T-helper 1 cell (primary cell): ENCODE measurements at places on chromosomes 5 and 9.
A peak's percentile ranks its signal among the peaks of the same experiment; 100 is the strongest.

DNA sequence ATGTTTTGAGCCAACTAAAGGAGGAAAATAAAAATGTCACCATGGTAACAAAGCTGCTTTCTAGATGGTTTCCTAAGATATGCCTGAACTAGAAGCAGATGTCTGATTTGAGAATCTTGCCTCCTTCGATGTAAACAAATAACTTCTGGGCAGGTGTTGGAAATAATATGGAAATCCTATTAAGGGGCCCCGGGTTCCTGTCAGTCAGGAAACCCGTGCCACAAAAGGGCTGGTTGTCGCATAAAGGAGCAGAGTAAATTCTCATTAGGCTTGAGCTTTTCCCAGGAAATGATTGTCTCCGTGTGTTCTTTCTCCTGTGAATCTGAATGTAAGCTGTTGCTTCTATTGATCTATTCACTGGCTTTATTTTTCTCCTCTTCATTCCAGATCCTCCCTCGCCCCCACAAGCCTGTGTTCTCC is 90.8 kb downstream of the TLE4 start:
- no peak for DNase-seq

- no peak for DNase-seq
These were observed 27.8 kb upstream of the PTPDC1 start for GRCh38 chr9:94056442-94056974.

- peak; percentile 83 for DNase-seq
These were observed 12.2 kb upstream of the OR13J1 start for GRCh38 chr9:35882263-35882848.

- DNase-seq = no peak
These were observed 513 bp downstream of the FAM193B start for GRCh38 chr5:177553671-177554429.

DNA sequence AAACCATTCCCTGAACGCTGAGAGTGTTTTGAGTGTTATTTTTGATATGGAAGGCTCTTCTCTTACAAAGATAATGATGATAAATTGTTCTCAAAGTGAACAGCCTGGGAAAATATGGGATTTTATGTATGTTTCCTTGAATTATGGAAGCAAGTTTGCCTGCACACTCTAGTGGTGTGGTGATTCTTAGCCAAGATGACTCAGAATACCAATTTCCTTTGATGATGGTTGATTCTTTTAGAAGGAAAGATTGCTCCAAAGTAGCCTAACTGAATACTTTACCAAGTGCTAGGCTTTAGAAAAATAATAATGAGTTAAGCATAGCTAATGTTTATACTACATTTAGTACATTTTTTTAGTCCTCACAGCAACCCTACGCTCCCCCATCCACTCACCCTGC is 243.4 kb downstream of the EBF1 start:
- DNase-seq = no peak

- no peak for DNase-seq
These were observed 210.9 kb downstream of the FRMD3 start for GRCh38 chr9:83327323-83327722.

- DNase-seq = no peak
These were observed 75.4 kb downstream of the NFIB start for GRCh38 chr9:14238518-14238917.

DNA sequence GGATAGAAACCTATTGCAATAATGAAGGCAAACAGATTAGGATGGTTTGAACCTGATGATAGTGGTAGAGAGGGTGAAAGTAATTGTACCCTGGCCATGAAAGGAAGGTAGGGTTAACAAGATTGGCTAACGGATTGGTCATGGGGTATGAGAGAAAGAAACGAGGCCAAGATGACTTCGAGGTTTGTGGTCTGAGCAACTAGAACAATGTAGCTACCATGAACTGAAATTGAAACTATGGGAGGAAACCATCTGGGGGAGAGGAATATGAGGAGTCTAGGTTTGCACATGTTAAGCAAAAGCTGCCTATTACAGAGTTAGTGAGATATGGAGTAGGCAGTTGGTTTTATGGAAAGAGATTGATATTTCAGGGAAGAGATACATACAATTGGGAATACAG is 406.0 kb downstream of the PRELID2 start:
- DNase-seq = no peak

GRCh38 chr9:133602277-133602676 is 6.9 kb downstream of the FAM163B start:
- no peak for DNase-seq
